ENCODE measurements at places on chromosomes 4 and X.

GRCh38 chr4:110639207-110640090 lies 16.6 kb upstream of the PITX2 start:
- DNase-seq, result no peak

DNA sequence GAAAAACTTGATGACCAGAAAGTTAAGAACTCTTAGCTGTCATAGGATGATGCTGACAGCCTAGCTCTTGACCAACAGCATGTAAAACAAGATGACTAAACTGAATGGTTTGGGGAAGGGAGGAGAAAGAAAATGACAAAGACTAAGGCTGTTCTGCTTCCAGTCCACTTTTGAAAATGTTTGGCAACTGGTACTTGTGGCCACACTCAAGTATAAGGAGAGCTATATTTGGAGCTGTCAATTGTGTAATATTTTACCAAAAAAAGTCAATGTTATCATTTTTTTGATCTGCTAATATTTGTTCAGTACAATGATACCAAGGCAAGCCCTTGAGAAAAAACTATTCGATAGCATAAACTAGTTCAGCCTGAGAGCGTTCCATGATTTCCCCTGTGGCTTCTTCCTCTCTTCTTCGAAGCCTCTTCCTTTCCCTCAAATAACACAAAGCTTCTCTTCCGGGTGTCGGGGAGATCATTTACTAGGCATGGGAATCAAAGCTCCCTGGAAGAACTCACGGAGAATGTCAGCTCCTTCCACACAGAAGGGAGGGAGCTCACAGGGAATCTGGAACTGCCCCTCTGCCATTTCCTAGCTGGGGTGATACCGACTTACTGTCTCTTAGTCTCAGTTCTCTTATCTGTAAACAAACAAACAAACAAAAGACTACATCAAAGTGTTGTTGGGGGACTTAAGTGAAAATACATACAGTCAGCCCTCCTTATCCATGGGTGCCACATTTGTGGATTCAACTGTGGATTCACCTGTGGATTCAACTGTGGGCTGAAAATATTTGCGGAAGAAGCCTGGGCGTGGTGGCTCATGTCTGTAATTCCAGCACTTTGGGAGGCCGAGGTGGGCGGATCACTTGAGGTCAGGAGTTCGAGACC lies 82.6 kb downstream of the SCD5 start:
- no peak for DNase-seq

DNA sequence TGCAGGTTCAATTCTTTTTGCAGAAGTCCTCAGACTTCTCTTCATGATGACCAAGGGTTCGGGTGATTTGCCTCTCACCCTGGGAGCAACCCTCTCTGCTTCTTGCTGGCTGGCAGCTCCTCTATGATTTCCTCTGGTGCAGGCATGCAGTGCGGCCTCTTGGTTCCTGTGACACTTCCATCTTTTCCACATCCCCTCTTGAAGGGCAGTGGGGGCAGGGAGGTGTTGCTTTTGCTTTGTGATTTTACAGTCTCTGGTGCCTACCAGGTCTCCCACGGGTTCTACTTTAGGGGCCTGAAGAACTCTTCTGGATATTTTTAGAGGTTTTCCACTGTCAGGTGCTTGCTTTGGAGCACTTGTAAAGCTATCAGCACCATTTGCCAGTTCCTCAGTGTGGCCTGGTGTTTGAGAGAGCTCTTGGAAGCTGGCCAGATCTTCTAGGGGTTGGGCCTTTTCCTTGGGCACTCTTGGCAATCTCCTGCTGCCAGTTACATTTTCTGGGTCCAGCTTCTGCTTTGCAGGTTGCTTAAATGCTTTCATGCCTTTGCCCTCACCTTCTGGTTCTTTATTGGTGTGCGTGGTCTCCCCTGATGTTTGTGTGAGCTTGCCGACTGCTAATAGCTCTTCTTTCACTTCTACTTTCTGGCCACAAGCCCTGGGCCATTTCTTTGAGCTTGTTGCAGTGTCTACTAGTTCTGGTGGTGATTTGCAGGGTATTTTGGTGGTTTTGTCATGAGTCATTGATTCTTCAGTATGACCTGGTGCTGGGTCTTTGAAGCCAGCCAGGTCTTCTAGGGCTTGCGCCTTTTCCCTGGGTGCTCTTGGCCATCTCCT lies 11.5 kb upstream of the CHST7 start:
- DNase-seq, result peak; percentile 75

- no peak for DNase-seq
Measured at GRCh38 chr4:151933122-151933827, 172.5 kb upstream of the GATB start.

- peak; percentile 95 for DNase-seq
Measured at GRCh38 chrX:1521459-1521956, 15.5 kb downstream of the P2RY8 start.

- no peak for DNase-seq
Measured at GRCh38 chrX:30483996-30484395, 93.6 kb downstream of the TASL start.

GRCh38 chr4:99845708-99846469 lies 29.3 kb downstream of the DAPP1 start:
- DNase-seq, result no peak

GRCh38 chrX:96861661-96862060 lies 22.0 kb upstream of the RPA4 start:
- no peak for DNase-seq

- no peak for DNase-seq
Measured at GRCh38 chr4:108560616-108561015, 59.8 kb upstream of the RPL34 start.

DNA sequence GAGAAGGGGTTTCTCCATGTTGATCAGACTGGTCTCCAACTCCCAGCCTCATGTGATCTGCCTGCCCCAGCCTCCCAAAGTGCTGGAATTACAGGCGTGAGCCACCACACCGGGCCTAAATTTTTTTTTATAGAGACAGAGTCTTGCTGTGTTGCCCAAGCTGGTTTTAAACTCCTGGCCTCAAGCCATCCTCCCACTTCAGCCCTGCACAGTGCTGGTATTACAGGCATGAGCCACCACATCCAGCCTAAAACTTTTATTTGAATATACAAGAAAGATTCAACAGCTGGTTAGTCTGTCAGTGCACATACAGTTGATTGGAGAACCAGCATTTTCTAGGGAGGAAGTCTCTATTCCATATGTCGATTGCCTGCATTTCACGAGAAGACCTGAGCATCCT lies 91.2 kb downstream of the LRP2BP start:
- no peak for DNase-seq

DNA sequence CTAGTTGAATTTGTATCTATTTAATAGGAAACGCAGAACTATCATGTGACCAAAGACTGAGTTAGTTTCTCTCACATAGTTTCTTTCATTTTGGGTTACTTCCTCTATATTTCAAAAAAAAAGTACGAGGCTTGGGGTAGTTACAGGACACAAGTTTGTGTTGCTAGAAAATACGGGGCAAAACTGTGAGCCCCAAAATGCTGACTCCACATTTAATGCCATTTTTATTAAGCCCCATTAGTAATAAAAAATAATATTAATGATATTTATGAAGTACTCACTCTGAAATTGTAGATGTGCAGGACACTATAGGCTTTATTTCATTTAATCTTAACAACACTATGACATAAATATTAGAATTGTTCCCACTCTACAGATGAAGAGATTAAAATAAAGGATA lies 268.6 kb downstream of the DTHD1 start:
- no peak for DNase-seq

DNA sequence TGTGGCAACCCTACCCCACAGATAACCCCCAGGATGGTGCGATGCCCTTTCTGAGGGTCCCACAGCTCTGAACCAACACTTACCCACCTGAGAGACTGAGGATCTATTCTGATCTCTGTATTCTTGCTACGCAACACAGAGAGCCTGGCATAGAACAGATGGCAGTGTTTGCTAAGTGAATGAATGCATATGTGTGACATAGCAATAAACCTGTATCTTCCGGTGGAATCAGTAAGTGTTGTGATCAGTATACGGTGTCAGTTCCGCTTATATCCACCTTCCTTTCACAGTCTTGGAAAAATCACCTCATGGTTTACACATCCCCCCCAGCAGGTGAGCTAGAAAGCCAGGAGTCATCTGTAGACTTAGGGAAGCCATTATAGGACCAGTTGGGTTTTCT lies 5.9 kb upstream of the HSD17B10 start:
- no peak for DNase-seq

DNA sequence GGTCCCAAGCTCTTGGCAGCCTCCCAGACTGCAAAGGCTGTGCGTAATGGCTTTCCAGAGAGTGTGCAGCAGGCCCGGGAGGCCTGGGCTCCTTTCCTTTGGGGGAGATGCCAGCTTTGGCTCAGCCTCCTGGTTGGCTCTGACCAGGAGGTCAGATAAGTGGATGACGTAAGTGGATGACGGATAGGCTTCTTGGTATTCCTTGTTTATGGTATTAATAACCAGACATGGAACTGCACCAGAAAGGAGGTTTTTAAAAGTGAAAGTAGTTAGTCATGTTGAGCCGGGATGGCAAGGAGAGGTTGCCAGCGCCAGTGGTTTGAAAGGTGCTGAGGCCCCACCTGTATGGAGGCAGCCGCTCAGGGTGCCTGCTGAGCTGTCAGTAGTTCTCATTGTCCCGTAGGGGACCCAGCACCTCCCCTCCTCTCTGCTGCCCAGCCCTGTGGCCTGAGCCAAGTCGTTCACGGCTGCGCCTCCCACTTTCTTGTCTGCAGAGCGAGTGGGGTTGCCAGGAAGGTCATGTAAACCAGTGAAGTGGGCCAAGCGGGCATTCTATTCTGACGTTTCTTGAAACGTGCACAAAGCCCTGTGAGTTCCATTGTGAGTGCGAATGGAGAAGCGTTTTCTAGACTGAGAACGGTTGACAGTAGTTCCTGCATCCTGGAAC lies 28.7 kb upstream of the STOX2 start:
- no peak for DNase-seq

DNA sequence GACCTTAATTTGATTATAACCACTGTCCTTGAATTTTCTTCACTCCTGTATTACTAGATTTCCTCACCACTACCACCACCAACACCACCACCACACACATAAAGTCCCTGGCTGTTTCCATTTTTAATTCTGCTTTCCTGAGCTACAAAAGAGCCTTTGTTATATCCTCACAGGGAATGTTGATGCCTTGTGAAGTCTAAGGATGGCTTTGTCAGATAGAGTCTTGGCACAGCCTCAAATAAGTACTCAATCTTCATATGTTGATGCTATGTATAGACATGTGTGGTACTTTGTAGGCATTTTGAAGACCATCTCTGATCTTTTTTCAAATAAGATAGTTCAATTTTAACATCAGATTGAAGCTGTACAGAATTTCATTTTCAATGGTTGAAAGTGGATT lies 1016.7 kb upstream of the LCORL start:
- DNase-seq, result no peak

GRCh38 chr4:184850431-184851199 lies 24.8 kb upstream of the ACSL1 start:
- no peak for DNase-seq

GRCh38 chr4:136241221-136241986 lies 1290.9 kb downstream of the PCDH18 start:
- DNase-seq, result no peak

GRCh38 chr4:142035566-142035965 lies 399.2 kb downstream of the IL15 start:
- DNase-seq, result no peak

- DNase-seq, result no peak
Measured at GRCh38 chr4:113511944-113512343, 249.6 kb downstream of the CAMK2D start.

GRCh38 chr4:63620271-63620670 lies 789.0 kb downstream of the TECRL start:
- DNase-seq, result no peak

- DNase-seq, result no peak
Measured at GRCh38 chrX:39320165-39320564, 518.9 kb downstream of the MID1IP1 start.

DNA sequence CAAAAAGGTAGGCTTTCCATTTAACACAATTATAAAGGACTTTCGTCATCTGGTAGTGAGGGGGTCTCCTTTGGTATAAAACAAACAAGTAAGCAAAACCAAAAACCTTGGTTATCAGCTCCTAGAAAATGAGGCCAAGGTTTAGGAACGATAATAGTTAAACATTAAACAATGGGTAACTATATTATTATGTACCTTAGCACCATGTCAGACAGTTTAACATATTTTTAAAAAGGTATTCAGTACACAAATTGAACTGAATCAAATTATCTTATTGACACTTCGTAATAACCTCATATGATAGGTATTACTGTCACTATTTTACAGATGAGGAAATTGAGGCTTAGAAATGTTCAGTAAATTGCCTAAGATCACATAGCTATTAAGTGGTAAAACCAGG lies 32.1 kb upstream of the RAB9B start:
- DNase-seq, result no peak

DNA sequence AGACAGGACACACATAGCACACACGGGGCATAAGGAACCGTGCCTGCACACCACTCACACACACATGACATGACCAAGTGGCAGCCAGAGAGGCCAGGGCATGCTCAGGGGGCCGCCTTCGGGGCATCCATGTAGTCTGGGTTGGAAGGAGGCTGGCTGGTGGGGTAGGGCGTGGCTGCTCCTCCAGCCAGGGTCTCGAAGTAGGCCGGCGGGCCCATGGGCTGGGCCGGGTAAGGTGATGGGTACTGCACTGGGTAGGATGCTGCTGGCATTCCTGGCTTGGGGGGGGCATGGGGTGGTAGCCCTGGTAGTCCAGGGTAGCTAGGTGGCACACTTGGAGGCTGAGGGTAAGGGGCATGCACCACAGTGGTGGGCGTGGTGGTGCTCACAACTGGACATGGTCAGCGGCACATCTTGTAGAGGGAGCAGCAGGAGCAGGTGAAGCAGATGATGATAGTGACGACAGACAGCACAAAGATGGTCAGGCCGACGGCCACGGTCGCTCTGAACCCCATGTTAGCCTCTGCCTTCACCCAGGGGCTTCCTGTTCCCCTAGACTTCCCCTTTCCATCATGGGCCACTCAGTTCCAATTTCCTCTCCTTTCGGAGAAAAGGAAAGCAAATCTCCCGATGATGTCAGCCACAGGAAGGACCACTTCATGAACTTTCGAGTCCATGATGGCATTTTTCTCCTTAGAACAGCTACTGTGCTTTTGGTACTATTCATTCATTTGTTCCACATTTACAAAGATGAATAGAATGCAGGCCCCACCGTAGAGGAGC lies 10.9 kb upstream of the DDX3X start:
- no peak for DNase-seq

DNA sequence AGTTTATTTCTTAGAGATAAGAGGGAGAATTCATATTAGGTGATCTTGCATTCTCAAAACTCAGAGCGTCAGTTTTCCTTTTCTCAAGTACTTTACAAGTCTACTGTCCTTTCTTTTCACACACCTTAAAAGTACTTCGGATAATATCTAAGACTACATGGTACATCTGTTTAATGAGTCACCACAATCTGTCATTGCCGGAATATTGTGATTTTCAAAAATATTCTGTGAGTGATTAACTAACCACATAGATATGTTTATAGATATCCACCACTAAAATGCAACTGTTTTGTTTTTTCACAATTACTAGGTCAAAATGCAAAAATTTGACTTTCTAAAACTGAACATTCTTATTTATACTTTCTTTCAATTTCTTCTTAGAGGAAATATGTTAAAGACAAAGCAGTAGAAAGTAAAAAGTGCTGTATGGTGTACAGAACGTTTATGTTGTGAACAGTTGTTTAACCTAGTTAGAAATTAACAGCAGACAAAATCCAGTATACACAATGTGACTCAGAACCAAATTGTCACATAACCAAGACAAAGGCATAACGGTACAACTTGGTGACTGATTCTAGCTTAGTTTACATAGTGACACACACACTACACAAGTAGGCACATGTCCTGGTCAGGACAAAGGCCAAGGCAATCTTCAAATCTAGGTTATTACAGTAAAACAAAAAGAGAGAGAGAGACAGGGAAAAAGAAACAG lies 482.9 kb downstream of the NAF1 start:
- no peak for DNase-seq

GRCh38 chrX:30060718-30061117 lies 154.6 kb upstream of the MAGEB2 start:
- DNase-seq, result peak; percentile 4
